ENCODE measurements at places on chromosomes 2 and 18.

GRCh38 chr2:58968885-58969284 is 727.8 kb upstream of the FANCL start:
- DNase-seq, result no peak

GRCh38 chr2:105087273-105087672 is 49.4 kb downstream of the MRPS9 start:
- DNase-seq, result no peak

DNA sequence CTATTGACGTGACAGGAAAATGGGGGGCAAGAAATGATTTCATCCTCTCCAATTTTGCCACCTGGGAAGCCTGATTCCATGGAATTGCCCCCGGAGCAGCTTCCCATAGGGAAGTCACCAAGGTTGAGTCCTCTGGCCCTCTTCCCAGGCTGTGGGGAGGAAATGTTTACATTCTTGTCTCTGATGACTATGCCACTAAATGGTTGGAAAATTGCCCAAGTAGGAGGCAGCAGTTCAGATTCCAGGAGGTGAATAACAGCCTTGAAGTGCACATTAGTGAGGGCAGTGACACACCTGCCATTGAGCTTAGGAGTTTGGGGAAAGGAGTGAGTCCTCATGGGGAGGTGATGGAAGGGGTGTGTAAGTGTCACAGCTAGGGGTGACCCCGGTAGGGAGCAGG is 449.2 kb upstream of the DCC start:
- no peak for DNase-seq

DNA sequence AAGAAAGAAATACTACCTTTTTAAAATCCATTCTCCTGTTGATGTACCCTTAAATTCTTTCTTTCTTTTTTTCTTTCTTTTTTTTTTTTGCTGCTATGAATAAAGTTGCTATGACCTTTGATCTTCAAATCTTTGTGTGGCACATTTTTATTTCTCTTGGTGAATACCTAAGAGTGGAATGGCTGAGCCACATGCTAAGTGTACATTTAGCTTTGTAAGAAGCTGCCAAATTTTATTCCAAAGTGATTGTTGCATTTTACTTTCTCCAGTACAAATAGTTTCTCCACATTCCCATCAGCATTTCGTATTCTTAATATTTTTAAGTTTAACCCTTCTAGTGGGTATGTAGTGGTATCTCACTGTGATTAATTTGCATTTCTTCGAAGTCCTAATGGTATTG is 88.8 kb upstream of the RAB27B start:
- no peak for DNase-seq
